ENCODE measurements at places on chromosomes 5 and 9. TPM values are rescaled to one million over a fixed set of nuclear protein-coding genes. Genes with fewer than 3 reads are reported as not detected.

ANKRD34B gene
- total RNA-seq = not detected

PTGER4 gene
- total RNA-seq = 5.4 TPM

ANGPTL2 gene
- total RNA-seq = 163 TPM

SLC28A3 gene
- total RNA-seq = under 0.01 TPM

SPATA31D4 gene
- total RNA-seq = not detected

LCN6 gene
- total RNA-seq = not detected

GDF9 gene
- under 0.01 TPM for total RNA-seq

ANKDD1B gene
- 0.51 TPM for total RNA-seq

SLCO6A1 gene
- not detected for total RNA-seq

LRRC19 gene
- total RNA-seq = not detected

ATP10B gene
- total RNA-seq = not detected

PKD2L2 gene
- 0.26 TPM for total RNA-seq

PPP6C gene
- total RNA-seq = 12.7 TPM

THBS4 gene
- total RNA-seq = 1.5 TPM

ZMYND19 gene
- 14.1 TPM for total RNA-seq

LHX3 gene
- total RNA-seq = not detected

NINJ1 gene
- total RNA-seq = 59.9 TPM

ARSK gene
- 10.0 TPM for total RNA-seq

ENHO gene
- total RNA-seq = under 0.01 TPM

PCDHB10 gene
- 0.77 TPM for total RNA-seq

ZNF462 gene
- total RNA-seq = 27.4 TPM

GABRA6 gene
- total RNA-seq = not detected

DDX4 gene
- total RNA-seq = not detected

GTF3C5 gene
- 32.4 TPM for total RNA-seq

C5orf15 gene
- total RNA-seq = 31.8 TPM

Measured in fibroblast of lung (primary cell).